ENCODE measurements at places on chromosomes 16 and 17.
A peak's percentile ranks its signal among the peaks of the same experiment; 100 is the strongest.

- DNase-seq = no peak
Measured at GRCh38 chr16:4467916-4468315, 6.5 kb downstream of the NMRAL1 start.

GRCh38 chr17:55726440-55726839 is 3.8 kb upstream of the TMEM100 start:
- DNase-seq = peak; percentile 95

DNA sequence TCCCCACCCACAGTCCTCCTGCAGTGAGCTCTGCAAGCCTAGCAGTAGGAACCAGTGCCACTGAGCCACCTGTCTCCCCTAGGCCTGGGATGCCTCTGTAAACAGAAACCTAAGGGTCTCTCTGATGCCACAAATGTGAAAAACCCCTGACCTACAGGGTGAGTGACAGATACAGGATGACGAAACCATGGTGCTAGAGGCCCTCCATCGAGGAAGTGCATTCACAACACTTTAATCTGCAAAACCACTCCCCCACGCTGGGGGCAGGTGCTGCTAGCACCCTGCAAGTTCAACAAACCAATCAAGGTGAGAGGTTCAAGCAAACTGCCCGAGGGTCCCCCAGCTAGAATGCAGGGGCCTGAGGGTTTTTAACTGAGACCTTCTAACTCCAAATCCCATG is 59.5 kb downstream of the CDYL2 start:
- DNase-seq = no peak

- no peak for DNase-seq
Measured at GRCh38 chr16:47060596-47060995, 83.1 kb downstream of the NETO2 start.

- DNase-seq = no peak
Measured at GRCh38 chr17:47676510-47677165, 17.3 kb upstream of the TBKBP1 start.

- DNase-seq = no peak
Measured at GRCh38 chr17:39352986-39353385, 48.4 kb downstream of the FBXL20 start.

DNA sequence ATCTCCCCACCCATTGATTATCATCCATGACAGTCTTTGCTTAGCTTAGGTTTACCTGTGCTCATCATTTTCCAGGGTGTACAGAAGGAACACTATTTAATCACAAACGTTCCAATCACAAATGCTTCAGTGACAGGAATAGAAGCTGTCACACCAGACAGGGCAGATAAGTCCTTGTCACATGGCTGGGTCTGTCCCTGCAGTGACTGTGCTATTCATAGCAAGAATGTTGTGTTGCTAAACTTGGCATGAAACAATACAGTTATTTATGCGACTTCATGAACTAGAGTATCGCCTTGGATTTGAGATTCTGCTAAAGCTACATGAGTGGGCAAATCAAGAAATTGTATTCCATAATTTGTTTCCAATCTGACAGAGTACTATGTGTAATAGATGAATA is 108.4 kb downstream of the CDH13 start:
- no peak for DNase-seq

- no peak for DNase-seq
Measured at GRCh38 chr16:72940886-72941285, 107.0 kb downstream of the ZFHX3 start.
